Lung microvascular endothelial cell (primary cell): ENCODE measurements at places on chromosomes 11 and 22.

GRCh38 chr11:94794287-94795168, 26.4 kb downstream of the AMOTL1 start:
- peak; percentile 95 for DNase-seq

- DNase-seq: no peak
These were observed 9.2 kb upstream of the CD5 start for GRCh38 chr11:61092908-61093763.

GRCh38 chr11:55795256-55795655, at the start of gene OR5D14:
Gene OR5D14, plus strand, starts transcription at chr11:55795556. Its CDS starts 0 bp downstream, at chr11:55795556.
- DNase-seq: no peak

DNA sequence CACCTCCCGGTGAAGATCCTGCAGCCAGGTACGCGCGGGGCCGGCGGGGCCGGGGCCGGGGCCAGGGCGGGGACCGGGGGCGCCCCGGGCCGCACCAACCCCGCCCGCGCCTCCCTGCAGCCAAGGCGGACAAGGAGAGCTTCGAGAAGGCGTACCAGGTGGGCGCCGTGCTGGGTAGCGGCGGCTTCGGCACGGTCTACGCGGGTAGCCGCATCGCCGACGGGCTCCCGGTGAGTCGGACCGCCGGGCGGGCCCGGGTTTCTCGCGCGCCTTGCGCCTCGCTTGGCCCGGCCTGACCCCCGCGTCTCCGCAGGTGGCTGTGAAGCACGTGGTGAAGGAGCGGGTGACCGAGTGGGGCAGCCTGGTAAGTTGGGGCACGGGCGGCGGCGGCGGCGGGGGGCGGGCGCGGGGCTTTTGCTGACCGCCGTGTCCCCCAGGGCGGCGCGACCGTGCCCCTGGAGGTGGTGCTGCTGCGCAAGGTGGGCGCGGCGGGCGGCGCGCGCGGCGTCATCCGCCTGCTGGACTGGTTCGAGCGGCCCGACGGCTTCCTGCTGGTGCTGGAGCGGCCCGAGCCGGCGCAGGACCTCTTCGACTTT, 531 bp downstream of the PIM3 start:
- peak; percentile 66 for DNase-seq

DNA sequence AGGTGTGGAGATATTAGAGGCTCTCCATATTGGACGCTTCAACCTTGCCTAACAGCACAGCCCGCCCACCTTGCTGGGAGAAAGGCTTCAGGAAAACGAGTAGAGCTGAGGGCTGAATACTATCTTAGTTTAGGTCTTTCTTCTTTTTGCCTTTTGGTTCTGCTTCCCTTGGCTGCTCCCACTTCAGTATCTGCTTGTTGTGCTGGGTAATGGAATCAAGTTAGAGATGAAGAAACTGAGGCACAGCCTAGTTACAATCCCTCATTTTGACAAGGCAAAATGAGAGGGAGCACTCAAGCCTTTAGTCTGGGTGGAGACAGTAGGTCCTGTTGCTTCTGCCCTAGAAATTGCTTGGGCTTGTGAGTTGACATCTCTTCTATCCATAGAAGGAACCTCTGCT, 41.3 kb upstream of the HSD17B12 start:
- DNase-seq: no peak

DNA sequence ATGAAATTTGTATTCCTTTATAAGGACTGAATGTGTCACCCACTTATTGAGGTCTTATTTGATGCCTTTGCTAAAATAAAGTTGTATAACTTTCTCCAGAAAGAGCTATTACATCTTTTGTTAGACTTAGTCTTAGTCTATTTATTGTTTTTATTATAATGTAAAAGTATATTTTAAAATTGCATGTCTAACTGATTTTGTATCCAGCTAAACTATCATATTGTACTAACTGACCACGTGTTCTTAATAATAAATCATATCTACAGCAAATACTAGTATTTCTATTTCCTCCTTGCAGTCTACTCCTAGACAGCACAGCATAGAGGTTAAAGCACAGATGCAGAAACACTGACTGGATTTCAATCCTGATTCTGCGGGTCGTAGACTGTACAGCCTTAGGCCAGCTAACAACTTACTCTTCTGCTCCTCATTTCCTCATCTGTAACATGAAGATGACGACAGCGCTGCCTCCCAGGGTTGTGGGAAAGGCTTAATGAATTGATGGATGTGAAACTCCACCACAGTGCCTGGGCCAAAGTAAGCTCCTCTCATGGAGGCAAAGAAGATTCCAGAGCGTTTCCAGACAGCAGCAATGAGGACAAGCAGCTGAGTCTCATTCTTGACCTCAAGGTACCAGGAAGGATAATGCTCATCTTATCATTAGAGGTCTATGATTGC, 13.2 kb downstream of the IFITM10 start:
- no peak for DNase-seq

- DNase-seq: no peak
These were observed 18.1 kb upstream of the CADM1 start for GRCh38 chr11:115522302-115522701.

- DNase-seq: no peak
These were observed at the start of gene MPEG1 for GRCh38 chr11:59212744-59213631. Gene MPEG1, minus strand, starts transcription at chr11:59212927. Its CDS starts 62 bp downstream, at chr11:59212865.

DNA sequence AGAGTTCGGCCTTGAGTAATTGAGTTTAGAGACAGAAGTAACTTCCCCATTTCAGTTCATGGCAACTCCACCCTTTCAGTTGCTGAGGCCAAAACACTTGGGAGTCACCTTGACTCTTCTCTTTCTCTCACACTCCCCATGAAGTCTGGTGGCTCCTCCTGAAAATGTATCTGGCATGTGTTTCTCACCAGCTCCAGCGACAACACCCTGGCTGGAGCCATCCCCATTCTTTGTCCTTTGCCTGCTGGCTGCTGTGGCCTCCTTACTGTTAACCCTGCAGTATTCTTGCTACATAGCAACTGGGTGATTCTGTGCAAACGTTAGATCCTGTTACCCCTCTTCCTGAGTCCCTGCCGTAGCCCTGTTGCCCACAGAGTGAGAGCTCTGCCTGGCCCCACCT, 23.8 kb downstream of the SLC6A5 start:
- no peak for DNase-seq

- DNase-seq: no peak
These were observed 1137.9 kb downstream of the LRRC4C start for GRCh38 chr11:40321537-40321936.

- no peak for DNase-seq
These were observed 2.5 kb downstream of the MAP4K2 start for GRCh38 chr11:64800303-64801157.

DNA sequence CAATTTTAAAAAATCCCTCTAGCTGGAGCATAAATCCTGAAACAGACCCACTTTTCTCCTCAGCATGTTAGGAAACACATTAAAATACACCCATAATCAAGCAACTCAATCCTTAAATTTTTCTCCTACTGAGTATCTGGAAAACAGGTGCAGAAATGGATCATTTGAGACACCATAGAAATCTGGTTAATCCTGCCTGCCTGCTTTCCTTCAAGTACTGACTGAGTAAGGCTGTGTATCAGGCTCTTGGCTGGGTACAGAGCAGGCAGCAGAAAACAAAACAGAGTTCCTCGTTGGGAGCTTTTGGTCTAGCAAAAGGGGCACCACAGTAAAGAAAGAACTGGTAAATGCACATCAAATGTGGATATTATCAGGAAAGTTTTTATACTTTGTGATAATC, 1.9 kb downstream of the KCNQ1OT1 start:
- DNase-seq: no peak

GRCh38 chr22:46679706-46680269, 58.3 kb downstream of the CERK start:
- DNase-seq: no peak

GRCh38 chr22:23566705-23567475, 13.2 kb downstream of the IGLL1 start:
- DNase-seq: no peak

DNA sequence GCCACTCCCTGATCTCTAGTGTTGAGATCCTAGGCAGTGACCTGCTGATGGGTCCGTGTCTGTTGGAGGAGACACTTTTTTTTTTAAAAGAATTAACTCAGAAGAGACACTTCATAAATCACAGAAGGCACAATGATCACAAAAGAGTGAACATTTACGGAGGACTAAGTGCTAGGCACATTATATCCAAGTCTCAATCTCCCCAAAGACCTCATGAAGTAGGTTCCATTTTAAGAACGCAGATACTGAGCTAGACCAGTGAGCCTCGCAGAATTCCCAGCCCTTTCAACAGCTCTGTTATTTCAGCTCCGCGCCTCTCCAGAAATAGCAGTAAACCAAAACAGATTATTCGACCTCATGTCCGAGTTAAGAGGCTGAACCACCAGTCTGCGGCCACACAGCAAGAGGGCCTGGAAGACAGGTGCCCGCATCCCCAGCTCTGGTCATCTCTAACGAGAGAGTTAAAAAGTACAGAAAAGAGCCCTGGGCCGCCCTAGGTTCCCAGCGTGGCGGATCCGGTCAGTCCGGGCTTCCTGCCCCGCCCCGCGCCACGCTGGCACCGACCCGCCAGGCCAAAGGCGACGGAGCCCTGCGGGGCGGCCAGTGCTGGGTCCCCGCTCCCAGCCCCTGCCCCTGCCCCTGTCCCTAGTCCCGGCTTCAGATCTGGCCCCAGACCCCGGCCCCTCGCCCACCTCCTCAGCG, 612 bp downstream of the XBP1 start:
- DNase-seq: peak; percentile 76

GRCh38 chr22:30305519-30305905, 16.2 kb upstream of the CASTOR1 start:
- DNase-seq: peak; percentile 76

- DNase-seq: no peak
These were observed 739.8 kb downstream of the OPCML start for GRCh38 chr11:132792341-132793140.

GRCh38 chr11:14381968-14382367, 23.0 kb upstream of the RRAS2 start:
- DNase-seq: no peak

- no peak for DNase-seq
These were observed 127.2 kb upstream of the ALX4 start for GRCh38 chr11:44437122-44437521.

DNA sequence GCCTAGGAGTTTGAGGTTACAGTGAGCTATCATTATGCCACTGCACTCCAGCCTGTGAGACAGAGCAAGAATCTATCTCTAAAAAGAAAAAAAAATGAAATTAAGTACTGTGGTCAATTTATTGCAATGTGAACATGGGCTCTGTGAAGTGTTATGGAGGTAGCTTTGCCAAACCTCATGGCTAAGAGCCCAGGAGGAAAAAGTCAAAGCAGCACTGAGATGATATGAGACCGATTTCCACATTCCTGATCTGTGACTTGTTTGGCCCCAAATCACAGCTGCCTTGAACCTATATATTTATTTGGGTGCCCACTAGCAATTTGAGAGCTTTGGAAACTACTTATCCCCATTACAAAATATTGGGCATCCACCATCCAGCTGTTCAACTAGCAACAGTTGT, 29.8 kb upstream of the TMEM135 start:
- DNase-seq: no peak

DNA sequence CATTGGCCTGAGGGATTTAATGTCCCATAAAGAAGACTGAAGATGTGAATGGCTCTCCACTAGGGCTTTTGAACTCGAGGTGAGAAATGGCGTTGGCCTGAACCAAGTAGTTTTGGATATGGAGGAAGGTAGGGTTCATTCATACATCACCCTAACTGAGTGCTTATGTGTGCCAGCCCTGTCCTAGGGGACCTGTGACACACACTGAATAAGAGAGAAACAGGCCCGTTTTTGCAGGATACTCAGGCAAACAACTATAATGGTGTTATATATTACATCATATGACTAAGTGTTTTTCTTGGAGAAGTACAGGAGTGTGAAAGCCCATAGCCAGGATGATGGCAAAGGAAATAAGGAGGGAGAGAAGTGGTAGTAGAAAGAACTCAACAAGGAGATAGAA, 368.1 kb downstream of the TMEM135 start:
- DNase-seq: no peak

- no peak for DNase-seq
These were observed 58.1 kb upstream of the FAM181B start for GRCh38 chr11:82791779-82792178.

- peak; percentile 82 for DNase-seq
These were observed 1.9 kb downstream of the CD151 start for GRCh38 chr11:834371-835316.

GRCh38 chr11:35305670-35306382, 113.5 kb downstream of the SLC1A2 start:
- peak; percentile 20 for DNase-seq

DNA sequence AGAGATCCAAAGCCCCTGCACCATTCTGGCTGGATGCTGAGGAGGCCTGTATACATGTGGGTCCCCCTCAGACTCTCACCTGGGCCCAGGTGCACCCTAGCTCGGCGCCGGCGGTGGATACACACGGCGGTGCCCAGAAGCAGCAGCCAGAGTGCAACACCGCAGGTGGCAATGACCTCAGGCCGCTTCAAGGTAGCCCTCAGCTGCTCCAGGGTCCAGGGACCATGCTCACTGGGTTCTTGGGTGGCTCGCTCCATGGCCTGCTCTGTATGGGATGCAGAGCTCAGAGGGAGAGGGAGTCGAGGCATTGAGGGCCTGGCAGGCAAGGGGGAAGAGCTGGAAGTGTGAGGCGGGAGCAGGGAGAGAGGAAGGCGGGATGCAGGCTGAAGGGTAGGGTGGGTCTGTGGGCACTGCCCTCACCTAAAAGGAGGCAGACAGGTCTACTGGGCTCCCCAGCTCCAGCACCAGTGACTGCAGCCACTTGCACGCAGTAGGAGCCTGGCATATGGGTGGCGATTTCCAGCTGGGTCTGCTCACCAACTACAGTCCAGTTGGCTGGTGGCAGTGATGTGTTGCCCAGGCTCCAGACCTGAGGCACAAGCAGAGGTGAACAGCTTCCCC, 3.8 kb downstream of the ROBO4 start:
- DNase-seq: no peak

- peak; percentile 81 for DNase-seq
These were observed 57.5 kb upstream of the PLET1 start for GRCh38 chr11:112318184-112318591.

DNA sequence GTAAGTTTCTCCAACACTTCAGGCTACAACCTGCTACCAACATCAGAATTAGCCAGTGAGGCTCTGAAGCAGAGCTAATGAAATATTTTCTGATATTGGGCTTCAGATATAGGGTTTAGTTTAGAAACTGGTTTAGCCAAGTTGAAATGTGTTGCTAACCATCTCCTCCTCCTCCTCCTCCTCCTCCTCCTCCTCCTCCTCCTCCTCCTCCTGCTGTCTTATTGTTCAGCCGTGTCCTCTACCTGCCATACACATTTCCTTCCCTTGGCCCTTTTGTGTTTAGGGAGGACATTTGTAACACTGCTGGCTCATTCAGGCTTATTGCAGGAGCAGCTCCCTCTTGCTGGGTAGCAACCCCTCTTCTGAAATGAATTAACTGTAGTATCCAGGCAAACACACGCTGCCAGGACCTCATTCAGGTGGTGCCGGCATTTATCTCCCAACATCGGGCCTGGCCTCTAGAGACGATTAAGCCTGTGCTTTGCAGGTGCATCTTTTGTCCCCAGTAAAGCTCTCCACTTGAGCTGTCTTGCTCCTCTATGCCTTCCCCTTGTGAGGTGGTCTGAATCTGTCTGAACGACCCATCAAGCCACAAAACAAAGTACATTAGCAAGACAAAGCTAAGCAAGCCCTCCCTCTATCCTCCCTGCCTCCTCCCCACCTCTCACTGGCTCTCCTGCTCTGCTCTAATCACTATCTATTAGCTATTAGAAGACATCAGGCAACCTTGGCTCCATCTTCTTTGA, 82.9 kb downstream of the KCNJ1 start:
- no peak for DNase-seq

GRCh38 chr11:1150116-1150515, 7.6 kb upstream of the MUC5AC start:
- no peak for DNase-seq

GRCh38 chr11:70872299-70872698, 380.1 kb downstream of the SHANK2 start:
- no peak for DNase-seq

- no peak for DNase-seq
These were observed 149.4 kb downstream of the DBX1 start for GRCh38 chr11:20010851-20011225.

- DNase-seq: no peak
These were observed 562.3 kb downstream of the NTM start for GRCh38 chr11:131932584-131933325.
